Panc1 (cell line): ENCODE measurements at places on chromosomes 6 and 20.

- no peak for DNase-seq
These were observed 351.7 kb downstream of the RNGTT start for GRCh38 chr6:88611721-88612120.

- no peak for DNase-seq
These were observed 13.7 kb downstream of the EXOC2 start for GRCh38 chr6:679282-679681.

GRCh38 chr6:55617272-55617671, 38.3 kb upstream of the HMGCLL1 start:
- peak; percentile 13 for DNase-seq

- DNase-seq, result peak; percentile 68
These were observed 134.4 kb downstream of the OR2B2 start for GRCh38 chr6:27777614-27778355.

DNA sequence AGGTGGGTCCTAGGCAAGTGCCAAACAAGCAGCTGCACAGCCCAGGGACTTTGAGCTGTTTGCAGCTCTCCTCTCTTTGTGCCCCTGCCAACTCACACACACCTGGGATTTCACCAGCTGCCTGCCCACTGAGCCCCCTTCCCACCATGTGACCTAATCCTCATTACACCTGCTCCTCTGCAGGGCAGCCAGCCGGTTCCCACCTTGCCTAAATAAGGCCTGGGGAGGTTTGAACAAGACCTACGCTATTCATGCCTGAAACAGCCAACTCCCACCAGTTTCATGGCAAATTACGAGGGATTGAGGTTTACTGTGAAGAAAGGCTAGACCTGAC, 92.6 kb upstream of the SOX4 start:
- DNase-seq, result no peak

- DNase-seq, result no peak
These were observed 120.4 kb downstream of the RNGTT start for GRCh38 chr6:88843040-88843439.

- DNase-seq, result no peak
These were observed 56.1 kb upstream of the LAMP5 start for GRCh38 chr20:9458138-9458796.

DNA sequence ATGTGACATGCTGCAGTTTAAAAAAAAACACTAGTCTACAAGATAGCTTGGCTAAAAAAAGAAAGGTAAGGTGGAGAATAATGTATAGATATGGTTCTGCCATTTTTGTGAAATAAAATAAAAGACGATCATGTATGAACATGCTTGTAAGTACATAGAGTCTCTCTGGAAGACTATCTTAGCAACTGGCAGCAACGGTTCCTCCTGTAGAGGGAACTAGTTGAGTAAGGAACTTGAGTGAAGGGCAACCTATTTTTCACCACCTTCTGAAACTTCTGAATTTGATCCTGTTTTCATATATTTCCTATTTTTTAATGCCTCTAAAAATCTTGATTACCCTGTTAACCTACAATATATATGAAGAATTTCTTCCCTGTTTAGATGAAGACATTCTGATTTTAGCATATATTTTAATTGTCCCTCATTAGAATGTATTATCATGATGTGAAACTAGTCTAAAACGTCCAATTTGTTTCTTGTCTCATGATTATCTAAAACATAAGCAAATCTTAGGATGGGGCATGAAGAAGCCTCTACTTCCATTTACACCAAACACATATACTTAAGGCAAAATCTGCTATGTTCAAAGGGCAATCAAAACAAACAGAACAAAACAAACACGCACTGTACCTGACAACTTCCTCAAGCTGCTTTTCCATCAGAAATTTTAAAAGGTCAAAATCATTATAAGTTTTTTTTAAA, 202.5 kb downstream of the ISM1 start:
- no peak for DNase-seq

GRCh38 chr6:53811746-53812145, 16.9 kb downstream of the LRRC1 start:
- DNase-seq, result no peak

- no peak for DNase-seq
These were observed 76.1 kb upstream of the NAA20 start for GRCh38 chr20:19940988-19941460.

- no peak for DNase-seq
These were observed 72.2 kb downstream of the RPP40 start for GRCh38 chr6:4931530-4932227.

GRCh38 chr20:18091623-18092022, 33.9 kb upstream of the OVOL2 start:
- no peak for DNase-seq

GRCh38 chr6:85015396-85015990, 251.1 kb upstream of the TBX18 start:
- DNase-seq, result peak; percentile 4

- no peak for DNase-seq
These were observed 54.1 kb downstream of the FAM83B start for GRCh38 chr6:54900666-54901065.

- DNase-seq, result no peak
These were observed 59.9 kb downstream of the FOXA2 start for GRCh38 chr20:22524393-22525015.

GRCh38 chr6:19839237-19839546, 2.0 kb downstream of the ID4 start:
- DNase-seq, result no peak

GRCh38 chr6:87287251-87287650, 35.1 kb upstream of the SMIM8 start:
- DNase-seq, result no peak

DNA sequence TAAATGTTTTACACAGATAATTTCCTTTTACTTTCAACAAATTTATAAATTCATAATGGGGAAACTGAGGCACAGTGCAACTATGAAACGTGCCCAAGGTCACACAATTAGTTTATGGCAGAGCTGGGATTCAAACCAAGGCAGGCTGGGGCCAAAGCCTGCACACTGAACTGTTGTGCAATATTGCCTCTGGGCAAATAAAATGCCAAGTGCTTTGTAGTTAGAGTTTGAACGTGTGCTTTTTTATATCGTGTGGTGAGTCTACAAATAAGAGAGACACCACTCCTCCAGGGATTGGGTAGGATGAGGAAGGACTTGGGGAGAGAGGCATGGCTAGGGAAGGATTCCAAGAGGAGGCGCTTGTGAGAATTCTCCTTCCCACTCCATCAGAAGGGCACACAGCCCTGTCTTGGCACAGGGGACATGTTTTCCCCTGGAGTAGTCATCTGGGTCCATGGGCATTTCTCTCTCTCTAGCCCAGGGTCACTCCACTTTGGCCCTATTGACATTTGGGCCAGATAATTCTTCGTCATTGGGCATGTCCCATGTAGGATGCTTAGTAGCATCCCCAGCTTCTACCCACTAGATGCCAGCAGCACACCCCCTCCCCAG, 2.8 kb upstream of the CDH22 start:
- DNase-seq, result no peak

- DNase-seq, result no peak
These were observed 166.5 kb upstream of the MYLIP start for GRCh38 chr6:15962449-15962764.

- DNase-seq, result no peak
These were observed 381 bp downstream of the MAP3K7 start for GRCh38 chr6:90586546-90586835.

- no peak for DNase-seq
These were observed 2.3 kb downstream of the TCEA2 start for GRCh38 chr20:64065062-64065973.

GRCh38 chr6:13941902-13942301, 17.1 kb downstream of the RNF182 start:
- no peak for DNase-seq

- DNase-seq, result no peak
These were observed 78.7 kb upstream of the PHACTR3 start for GRCh38 chr20:59525500-59526241.

GRCh38 chr6:130381459-130382380, 15.9 kb downstream of the TMEM200A start:
- no peak for DNase-seq

DNA sequence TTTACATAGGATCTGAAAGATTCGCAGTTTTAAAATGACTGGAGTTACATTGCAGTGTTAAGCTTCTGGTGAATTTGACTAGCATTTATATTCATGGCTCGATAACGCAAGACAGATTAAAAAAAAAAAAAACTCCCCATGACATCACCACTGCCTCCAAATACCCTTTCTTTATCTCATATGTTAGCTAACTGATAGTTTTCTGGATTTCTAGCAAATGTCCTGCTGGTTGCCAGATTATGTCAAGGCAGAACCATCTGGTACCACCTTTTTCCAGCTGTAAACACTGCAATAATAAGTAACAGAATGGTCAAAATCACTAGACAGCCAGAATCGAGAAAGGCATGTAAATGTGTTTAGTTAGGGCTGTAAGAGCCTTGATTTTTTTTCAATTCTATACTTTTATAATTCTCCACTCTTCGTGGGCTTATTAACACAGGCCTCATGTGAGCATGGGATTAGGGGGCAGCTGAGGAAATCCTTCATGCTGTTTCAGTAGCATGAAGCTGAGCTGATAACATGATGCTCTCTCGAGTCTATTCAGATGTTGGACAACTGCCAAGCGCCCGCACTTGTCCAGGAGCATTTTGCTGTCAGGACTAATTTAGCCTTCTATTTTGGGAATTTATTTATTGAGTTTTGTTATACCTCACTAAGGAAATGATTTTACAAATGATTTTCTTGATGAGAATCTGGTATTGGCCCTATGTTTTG, 166.0 kb upstream of the SCGN start:
- no peak for DNase-seq

- peak; percentile 70 for DNase-seq
These were observed 3.0 kb upstream of the GOPC start for GRCh38 chr6:117605169-117605826.

- no peak for DNase-seq
These were observed 70.8 kb upstream of the CD93 start for GRCh38 chr20:23156842-23157423.

DNA sequence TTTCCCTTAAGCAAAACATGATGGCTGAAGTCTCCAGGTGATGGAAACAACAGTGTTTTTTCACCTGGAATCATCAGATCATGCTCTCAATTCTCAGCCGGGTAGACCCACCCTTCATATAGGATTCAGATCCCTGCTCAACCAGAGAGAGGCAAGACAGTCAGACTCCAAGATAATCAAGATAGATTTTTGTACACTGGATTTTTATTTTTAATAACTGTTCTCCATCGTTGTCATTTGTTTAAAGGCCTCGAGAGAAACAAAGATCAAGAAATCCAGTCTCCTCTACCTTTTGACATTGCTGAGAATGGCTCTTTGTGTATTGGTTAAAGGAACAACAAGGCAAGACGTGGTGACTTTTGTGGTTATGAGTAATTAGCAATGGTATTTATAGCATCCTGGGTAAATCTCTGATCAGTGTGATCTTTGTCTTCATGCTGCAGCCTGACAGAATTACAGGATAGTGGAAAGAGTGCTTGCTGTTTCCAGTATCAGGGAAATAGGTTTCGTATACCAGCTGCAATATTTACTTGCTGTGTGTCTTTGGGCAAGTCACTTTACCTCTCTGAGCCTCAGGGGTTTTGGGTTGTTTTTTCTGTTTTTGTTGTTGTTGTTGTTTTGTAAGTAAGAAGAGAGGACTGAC, 29.9 kb downstream of the ID4 start:
- peak; percentile 41 for DNase-seq

GRCh38 chr6:159282421-159282820, 113.2 kb downstream of the FNDC1 start:
- DNase-seq, result no peak

GRCh38 chr6:90973188-90973587, 386.3 kb upstream of the MAP3K7 start:
- no peak for DNase-seq

DNA sequence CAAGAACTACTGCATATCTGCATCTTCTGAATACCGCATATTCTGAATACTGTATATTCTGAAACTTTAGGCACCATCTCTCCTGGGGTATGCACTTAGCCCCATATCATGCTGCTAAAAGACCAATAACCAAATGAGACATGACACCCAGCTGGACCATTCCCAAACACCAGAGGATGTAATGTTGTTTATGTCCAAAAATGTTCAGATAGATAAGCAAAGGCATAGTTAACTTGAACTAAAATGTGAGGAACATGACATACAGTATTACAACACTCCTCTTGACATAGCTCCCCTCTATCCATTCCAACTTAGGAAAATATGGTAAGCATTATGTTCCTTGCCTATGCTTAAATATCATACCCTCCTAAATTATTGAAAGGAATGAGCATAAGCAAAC, 127.3 kb downstream of the TENT5A start:
- DNase-seq, result no peak

DNA sequence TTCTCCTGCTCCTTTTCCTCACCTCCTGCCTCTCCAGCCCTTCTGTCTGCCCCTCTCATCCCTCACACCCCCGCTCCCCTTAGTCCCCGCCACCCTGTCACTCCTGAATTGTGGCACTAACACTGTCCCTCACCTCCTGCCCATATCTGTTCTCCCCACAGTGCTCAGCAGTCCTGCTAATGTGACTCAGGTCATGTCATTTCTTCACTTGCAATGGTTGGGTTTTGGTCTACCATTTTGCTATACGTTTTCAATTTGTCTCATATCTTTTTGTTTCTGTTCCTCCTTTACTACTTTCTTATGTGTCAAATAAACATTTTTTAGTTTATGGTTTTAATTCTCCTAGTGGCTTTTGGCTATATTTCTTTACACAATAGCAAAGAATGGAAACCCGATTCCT, 1.3 kb upstream of the HLA-B start:
- no peak for DNase-seq

DNA sequence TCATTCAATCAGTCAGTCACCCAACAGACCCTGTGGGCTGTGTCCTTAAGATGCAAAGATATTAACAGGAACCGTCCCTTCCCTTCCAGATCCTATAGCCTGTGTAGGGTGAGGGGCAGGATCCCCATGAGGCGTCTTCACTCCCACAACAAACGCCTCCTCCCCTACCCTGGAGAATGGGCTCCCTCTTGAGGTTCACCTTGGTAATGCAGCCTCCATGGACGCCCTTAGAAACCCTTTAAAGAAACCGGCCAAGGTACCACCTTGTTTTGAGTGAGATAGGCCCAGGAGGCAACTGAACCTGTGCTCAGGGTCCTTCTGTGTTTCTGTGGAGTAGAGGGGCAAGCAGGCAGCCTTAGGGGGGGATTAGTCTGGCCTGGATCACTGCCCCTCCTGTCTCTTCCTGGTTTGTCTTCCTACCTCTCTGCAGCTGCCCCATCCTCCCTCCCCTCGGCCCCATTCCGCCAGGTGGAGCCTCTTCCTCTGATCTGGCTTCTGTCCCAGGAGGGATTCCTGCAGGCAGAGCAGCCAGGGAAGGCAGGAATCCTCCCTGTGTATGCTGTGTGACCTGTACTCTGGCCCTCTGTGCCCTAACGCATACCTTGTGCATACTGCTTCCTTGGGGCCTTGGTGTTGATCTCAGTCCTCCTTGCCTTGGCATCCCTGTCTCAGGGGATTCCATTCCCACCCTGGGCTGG, 6.6 kb upstream of the GUCA1A start:
- DNase-seq, result peak; percentile 78

DNA sequence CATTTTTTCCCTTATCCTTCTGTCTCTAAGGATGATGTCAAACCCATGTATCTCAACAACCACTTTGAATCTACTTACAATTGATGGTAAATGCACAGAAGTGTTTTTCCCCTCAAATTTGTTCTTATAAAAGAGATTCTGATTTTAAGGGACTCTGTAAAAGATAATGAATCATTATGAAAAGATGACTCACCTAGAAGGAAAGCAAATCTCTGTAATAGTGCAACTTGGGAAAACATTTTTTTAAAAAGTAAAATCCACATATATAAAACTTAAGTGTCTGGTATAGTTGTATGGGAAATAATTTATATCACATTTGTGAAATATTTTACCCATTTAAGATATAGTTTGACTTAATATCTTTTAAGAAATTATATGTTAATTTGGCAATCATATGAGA, 137.0 kb downstream of the TINAG start:
- DNase-seq, result no peak
